ENCODE measurements at places on chromosomes 4 and X.

DNA sequence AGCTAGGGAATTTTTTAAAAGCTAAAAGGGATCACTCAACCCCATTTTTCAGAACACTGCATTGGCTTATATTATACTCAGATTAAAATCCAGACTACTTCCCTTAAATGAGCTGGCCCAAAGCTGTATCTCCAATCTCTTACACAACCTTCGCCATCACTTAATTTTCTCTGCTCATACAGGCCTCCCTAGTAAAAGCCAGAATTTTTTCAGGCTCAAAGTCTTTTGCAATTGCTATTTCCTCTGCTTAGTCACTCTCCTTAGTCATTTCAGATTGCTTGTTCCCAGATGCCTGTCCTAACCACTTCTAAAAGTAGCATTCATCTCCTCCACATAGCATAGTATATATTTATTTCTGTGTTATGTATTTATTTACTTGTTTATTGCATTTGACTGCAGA lies 1587.9 kb upstream of the ADGRL3 start:
- peak; percentile 72 for DNase-seq

- DNase-seq: no peak
Measured at GRCh38 chrX:55648434-55648833, 25.2 kb downstream of the FOXR2 start.

- DNase-seq: peak; percentile 39
Measured at GRCh38 chrX:109710181-109710580, 22.9 kb downstream of the ACSL4 start.

DNA sequence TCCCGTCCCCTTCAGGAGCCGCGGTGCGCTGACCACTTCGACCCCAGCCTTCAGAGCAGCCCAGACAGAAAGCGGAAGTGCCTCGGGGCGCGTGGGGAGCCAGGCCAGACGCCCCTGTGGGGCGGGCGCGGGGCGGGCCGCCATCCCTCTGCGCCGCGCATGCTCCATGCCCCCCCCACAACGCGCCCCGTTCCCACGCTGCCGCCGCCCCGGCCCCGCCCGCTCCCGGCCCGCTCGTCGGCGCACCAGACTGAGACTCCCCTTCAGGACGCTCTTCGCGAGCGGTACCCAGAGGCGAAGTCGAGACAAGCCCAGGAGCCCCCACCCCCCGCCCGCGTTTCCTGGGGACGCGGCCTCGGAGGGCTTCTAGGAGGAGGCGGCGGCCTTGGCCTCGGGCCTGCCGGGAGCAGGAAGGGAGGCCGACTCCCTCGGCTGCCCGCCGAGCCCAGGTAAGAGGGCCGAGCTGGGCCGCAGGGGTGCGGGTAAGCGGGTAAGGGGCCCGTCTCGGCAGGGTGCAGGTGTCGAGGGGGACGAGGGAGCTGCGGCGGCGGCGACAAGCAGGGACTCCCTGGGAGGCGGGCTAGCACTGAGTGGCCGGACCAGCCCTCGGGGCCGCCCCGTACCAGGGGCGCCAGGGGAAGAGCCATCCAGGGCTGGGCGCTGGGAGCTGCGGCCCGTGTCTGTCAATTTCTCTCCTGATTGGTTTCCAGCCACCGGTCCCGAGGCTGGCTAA lies at the start of gene ZFP92:
Gene ZFP92, plus strand, starts transcription at position 218 of the 733 bp plus-strand sequence. CDS start 6,851 bp downstream, outside the sequence.
- DNase-seq: no peak

- no peak for DNase-seq
Measured at GRCh38 chr4:168019019-168019651, 73.2 kb upstream of the ANXA10 start.

GRCh38 chrX:149255860-149256259 lies 249.2 kb downstream of the IDS start:
- DNase-seq: no peak

DNA sequence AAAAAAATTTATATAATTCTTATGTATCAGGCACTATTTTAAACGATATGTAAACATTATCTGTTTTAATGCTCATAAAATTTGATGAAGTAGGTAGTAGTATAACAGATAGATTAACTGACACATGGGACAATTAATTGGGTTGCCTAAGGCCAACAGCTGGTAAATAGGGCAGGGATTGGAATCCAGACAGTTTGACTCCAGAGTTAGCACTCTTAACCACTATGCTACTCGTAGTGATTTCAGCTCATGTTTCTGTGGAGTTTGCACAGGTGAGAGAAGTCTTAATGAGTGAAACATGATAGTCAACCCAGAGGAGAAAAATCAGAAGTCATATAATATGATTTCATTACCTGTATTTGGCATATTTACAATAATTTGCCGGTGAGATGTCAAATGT lies 126.0 kb upstream of the WDFY3 start:
- DNase-seq: no peak

DNA sequence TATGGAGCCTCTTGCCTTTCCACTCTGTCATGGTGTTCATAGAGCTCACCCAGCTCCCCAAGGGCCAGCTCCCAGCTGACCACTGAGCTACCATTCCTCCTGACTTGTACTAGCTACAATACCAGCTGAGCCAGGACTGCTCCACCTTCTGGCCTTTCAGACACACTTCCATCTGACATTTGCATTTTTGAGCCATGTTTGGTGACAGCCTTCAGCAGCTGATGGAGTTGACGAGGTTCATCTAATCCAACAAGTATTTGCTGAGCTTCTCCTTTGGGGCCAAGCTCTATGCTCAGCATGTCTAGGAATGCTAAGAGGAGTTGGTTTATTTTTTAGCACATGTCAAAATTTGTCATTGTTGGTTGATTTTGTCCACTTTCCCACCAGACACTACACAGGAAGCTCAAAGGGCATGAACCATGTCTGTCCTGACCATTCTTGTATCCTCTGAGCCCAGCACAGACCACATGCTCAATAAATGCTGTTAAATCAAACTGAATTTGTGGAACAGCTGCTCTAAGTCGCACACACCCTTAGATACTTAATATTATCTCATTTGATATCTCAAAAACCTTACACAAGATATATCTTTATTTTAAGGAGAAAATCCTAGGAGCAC lies 142.6 kb upstream of the PPARGC1A start:
- DNase-seq: no peak

DNA sequence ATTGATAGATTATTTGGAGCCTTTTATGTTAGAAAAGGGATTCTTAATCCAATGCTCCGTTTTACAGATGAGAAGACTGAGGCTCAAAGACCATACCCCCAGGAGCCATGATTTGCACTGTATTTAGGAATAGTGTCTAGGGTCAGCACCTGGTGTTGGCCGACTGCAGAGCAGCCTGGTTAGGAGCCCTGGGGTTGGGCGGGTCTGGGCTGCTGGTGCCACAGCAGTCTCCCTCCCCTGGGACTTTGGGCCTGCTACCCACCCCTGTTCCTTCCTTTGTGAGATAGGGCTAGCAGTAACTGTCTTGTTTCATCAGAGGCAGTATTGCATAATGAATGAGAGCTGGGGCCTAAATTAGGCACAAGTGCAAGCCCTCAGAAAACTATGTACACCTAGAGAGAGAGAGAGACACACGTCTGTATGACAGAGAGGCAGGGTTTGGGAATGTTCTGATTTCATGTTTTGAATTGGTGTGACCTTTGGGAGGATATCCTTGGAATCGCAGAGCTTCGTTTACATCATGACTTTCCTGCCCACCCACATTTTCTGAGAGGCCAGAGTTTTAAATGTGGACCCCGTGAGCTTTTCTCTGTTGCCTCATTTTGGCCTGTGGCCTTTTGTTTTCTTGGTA lies 111.7 kb downstream of the PTTG2 start:
- DNase-seq: no peak

- no peak for DNase-seq
Measured at GRCh38 chr4:101264993-101265815, 82.1 kb downstream of the PPP3CA start.

GRCh38 chr4:157115613-157116335 lies 39.8 kb downstream of the GLRB start:
- peak; percentile 84 for DNase-seq

- no peak for DNase-seq
Measured at GRCh38 chr4:121177246-121178137, 13.4 kb upstream of the TNIP3 start.

DNA sequence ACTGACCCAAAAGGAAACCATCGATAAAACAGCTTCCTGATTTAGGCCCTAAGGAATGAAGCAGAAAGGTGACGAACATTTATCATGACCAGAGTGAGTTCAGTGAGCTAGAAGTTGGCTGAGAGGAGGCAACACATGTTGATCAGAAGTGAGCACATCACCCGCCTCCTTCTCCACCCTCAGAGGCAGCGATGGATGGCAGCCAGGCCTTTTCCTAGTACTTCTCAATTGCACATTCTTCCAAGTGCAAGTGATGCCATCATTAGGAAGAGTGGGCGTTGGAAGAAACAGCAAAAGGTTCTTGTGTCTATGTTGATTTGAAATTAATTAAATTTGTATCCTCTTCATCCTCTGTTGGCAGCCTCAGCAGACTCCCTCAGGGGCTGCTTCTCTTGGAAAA lies 51.7 kb downstream of the TMEM154 start:
- DNase-seq: peak; percentile 61

All from astrocyte (in vitro differentiated cells and primary cell).